ENCODE measurements at places on chromosomes 2 and 18.

DNA sequence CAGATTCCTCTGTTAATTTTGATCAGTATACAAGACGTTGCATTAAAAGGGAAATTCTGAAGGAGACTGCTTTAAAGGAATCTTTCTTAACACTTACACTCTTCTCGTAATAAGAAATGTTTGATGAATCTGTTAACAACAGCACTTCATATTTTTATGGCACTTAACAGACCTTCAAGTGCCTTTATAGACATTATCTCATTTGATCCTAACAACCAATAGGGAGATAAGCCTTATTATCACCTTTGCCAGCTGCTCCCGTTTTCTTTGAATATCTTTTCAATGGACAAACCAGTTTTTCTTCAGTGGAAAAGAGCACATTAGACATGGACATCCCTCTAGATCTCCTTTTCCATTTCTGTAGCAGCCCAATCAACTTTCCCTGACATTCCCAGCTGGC, 653.0 kb upstream of the FAM98A start:
- DNase-seq: no peak

GRCh38 chr2:15556311-15556930, 4.7 kb downstream of the NBAS start:
- DNase-seq: no peak

GRCh38 chr2:12006850-12007249, 260.4 kb downstream of the LPIN1 start:
- peak; percentile 52 for DNase-seq

GRCh38 chr2:112493048-112493447, 11.1 kb downstream of the TTL start:
- DNase-seq: no peak

DNA sequence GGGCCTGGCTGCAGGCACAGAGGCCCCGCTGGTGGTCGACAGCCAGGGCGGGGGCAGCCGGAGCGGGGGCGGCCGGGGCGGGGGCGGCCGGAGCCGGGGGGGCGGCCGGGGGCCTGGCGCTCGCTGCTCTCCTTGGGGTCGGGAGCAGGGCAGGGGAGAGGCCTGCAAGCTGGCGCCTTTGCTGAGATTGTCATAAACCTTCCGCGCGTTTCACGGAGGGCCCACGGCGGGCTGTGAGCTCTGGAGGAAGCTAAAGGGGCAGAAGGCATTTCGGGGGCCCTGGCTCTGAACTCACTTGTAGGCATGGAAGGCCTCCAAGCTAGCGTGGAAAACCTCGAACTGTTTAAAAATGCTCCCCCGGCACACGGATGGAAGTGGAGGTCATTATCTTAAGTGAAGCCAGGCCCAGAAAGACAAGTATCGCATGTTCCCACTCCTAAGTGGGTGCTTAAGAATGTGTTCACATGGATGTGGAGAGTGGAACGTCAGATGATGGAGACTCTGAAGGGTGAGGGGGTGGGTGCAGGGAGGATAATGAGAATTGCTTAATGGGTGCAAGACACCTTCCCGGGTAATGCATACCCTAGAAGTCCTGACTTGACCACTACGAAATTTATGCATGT, 629 bp downstream of the PRELID3A start:
- DNase-seq: no peak

DNA sequence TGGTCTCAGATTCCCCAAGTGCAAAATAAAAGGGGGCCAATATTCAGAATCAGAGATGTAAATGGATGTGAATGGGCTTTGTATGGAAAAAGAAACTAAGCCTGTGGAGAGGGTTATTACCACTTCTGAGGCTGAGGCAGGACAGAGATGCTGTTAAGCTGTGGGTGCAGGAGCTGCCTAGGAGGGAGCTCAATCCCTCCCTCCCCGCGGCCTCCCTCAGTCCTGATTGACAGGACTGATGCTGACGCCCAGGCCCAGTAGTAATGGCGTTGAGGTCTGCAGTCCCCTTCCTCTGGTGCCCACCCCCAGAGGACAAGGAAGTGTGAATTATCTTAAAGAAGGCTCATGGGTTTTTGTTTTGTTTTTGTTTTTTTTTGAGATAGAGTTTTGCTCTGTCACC, 40.4 kb downstream of the PSD4 start:
- no peak for DNase-seq

GRCh38 chr2:88190808-88191721, 20.9 kb downstream of the THNSL2 start:
- peak; percentile 79 for DNase-seq

DNA sequence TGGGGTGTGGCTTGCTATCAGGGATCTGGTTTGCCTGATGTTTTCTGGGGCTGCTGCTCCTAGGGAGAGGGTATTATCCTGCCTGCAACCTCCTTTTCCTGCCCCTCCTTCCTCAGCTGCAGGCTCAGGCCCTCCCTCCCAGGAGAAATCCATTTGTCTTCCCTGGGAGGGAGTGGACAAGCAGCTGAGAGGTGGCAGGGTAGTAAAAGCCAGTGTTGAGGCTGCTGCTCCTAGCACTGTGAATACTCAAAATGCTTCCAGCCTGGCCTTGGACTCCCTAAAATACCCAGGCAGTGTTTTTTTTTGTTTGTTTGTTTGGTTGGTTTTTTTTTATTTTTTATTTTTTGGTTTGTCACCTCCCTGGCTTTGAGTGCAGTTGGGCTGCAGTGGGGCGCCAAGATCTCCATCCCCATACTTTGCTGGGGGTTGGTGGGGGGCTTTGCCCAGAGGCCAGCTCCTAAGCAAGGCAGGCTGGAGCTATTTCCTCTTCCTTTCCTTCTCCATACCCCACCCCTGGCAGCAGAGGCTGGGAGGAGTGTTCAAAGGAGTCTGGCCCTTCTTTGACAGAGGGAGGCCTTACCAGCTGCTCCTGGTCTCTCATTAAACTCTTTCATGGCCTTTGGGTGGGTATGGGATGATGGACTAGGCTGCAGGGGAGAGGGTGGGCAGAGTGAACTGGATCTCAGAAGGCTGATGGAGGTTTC, 13.6 kb downstream of the HOXD3 start:
- no peak for DNase-seq

GRCh38 chr2:218292048-218293014, at the start of gene TMBIM1:
TMBIM1 (minus strand) TSS chr2:218292503; CDS start chr2:218282141, 10,362 bp downstream.
- DNase-seq: peak; percentile 92

- no peak for DNase-seq
Measured at GRCh38 chr2:147135376-147135775, 709.5 kb upstream of the ACVR2A start.

All from urothelium cell line (cell line).